ENCODE measurements at places on chromosomes 7 and 10.
A peak's percentile ranks its signal among the peaks of the same experiment; 100 is the strongest.

DNA sequence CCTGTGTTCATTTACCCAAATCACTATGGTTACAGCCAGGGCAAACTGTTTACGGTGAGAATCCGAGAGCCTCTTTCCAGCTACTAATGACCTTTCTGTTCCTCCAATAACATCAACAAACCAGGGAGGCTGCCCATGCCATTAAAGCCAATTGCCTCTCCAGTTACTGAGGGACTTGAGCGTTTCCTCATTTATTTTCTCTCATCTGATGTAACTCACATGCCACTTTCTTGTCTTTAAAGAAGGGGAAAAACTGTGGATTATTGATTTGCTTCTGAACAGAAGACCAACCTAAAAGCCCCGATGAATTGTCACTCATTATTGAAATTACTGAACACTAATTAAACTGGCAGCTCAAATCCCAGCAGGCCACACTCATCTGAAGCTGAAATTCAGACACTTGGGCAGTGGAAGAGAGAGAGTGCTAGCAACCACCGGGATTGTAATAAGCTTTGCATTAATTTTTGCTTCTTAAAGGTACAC lies 595.8 kb upstream of the MKI67 start:
- DNase-seq: peak; percentile 7

GRCh38 chr7:50696810-50697582 lies 85.7 kb downstream of the GRB10 start:
- no peak for DNase-seq

GRCh38 chr10:3811291-3811870 lies 26.4 kb upstream of the KLF6 start:
- no peak for DNase-seq

GRCh38 chr10:2392145-2392812 lies 655.0 kb upstream of the ADARB2 start:
- no peak for DNase-seq

DNA sequence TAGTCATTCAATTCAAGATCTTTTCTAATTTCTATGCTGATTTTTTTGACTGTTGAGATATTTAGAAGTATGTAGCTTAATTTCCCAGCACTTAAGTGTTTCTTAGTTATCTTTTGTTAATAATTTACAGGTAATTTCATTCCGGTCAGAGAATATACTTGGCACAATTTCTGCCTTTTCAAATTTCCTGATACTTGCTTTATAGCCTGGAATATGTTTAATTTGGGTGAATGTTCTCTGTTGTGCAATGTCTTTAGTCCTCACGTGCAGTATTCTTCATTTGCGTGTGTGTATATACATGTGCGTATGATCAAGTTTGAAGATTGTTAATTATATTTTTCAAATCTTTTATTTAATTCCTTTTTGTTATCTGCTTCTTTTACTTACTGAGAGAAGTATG lies 989.3 kb downstream of the LRMDA start:
- no peak for DNase-seq

GRCh38 chr7:140383954-140384713 lies 14.2 kb downstream of the SLC37A3 start:
- DNase-seq: no peak

- DNase-seq: no peak
These were observed 366.5 kb upstream of the KLF6 start for GRCh38 chr10:4151466-4151865.

GRCh38 chr7:1859266-1860035 lies 189.4 kb downstream of the ELFN1 start:
- DNase-seq: no peak

- no peak for DNase-seq
These were observed 112.9 kb upstream of the SP4 start for GRCh38 chr7:21314954-21315353.

Data from DMS79 treated with DMSO at 0.1 percent for 48 hours (cell line).